ENCODE measurements at places on chromosomes 2 and 18.

- DNase-seq, result no peak
Observed at GRCh38 chr2:112794131-112794733, 9.9 kb upstream of the IL1A start.

- peak; percentile 92 for DNase-seq
Observed at GRCh38 chr2:46306330-46306751, 9.1 kb downstream of the EPAS1 start.

- DNase-seq, result peak; percentile 7
Observed at GRCh38 chr2:236014408-236015131, 153.6 kb downstream of the GBX2 start.

GRCh38 chr2:68900496-68901198 lies 29.4 kb upstream of the BMP10 start:
- DNase-seq, result no peak

DNA sequence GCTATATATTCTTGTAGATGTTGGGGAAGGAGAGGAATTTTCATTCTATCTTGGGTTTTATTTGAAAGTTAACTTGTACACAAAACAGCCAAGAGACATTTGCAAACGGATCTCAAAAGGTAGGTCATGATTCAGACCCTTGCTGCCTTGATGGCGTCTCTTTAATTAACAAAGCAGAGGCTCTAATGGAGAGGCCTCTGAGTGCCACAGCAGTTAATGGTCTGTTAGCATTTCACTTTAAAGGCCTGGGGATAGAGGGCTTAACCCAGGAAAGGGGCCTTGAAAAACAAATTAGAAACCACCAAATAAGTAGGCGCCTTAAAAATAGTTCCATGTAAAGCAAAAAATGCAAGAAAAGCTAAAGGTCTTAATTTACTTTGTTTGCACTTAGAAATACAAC lies 836.9 kb upstream of the CELF4 start:
- DNase-seq, result no peak

DNA sequence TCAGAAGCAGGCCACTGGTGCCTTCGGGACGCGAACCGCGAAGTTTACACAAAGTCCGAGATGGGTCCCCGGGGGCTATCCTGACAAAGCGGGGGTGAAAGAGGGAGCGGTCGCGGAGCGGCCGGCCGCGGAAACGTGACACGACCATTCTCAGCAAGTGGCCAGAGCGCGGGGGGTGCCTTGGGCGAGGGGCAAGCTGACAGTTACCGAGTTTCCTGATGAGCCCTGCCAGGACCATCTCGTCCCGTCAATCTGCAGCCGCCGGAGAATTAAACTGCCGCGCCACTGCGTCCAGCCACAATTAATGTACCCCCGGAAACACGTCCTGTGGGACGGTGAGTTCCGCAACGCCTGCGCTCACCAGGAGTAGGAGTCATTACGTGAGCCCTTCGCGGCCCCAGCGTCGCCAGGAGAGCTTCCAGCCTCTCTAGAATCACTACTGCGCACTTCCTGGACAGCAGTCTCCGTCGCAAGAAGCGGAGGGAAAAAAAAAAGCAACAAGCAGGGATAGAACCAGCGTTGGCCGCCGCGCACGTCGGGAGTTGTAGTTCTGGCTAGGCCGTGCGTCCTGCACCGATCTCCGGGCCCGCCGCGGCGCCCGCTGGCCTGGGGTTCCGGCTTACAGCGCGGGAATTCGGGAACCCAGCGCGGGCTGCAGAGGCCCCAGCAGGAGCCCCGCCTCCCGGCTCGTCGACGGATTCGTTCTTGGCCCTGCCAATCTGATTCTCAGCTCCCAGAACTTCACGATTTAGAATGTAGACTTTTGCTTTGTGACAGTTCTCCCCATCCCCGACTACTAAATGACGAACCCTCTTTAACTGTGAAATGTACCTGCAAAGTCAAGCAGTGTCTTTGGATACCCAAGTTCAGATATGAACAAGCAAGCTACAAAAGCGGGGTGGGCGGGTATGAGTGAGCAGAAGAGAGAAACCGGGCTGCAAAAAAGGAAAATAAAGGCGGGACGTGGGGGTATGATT lies at the start of gene RTTN:
RTTN (minus strand) TSS at position 267 of the 977 bp plus-strand sequence; CDS start at position 238, 29 bp downstream.
- DNase-seq, result peak; percentile 96

GRCh38 chr2:26483957-26484565 lies 6.1 kb upstream of the OTOF start:
- no peak for DNase-seq

- no peak for DNase-seq
Observed at GRCh38 chr18:44232500-44232899, 448.2 kb upstream of the SETBP1 start.

DNA sequence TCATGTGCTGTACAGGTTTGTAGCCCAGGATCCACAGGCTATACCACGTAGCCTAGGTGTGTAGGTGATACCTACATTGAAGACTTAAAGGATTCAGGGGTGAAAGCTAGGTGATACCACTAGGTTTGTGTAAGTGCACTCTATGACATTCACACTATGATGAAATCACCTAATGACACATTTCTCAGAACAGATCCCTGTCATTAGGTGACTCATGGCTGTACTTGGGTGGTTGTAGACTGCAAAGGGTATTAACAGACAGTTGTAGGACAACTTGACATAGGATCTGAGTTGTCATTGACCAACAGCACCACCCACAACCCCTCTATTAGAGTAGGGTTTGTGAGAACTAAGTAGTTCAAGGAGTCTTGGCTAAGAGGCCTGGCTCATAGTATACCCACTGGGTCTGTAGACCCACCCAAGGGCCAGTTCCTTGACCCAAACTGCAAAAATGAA lies 27.7 kb upstream of the SMCHD1 start:
- DNase-seq, result no peak

DNA sequence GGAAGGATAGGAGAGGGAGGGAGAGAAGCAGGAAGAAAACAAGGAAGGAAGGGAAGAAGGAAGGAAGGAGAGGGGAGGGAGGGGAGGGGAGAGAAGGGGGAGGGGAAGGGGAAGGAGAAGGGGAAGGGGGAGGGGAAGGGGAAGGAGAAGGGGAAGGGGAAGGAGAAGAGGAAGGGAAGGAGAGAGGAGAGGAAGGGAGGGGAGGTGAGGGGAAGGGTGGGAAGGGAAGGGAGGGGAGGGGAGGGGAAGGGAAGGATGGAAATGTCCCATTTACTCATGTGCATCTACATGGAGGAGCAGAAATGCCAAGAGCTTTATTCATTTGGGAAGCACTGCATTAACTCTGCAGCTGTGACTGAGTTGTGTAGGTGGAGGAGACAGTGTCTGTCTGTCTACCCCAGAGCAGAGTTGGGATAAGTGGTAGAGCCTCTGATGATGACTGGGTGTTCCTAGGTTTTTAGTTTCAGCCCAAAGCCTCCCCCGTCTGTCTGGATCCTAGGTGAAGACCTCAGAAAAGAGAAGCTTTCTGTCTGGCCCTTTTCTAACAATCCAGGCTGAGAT lies 131.3 kb downstream of the COL6A3 start:
- DNase-seq, result no peak

DNA sequence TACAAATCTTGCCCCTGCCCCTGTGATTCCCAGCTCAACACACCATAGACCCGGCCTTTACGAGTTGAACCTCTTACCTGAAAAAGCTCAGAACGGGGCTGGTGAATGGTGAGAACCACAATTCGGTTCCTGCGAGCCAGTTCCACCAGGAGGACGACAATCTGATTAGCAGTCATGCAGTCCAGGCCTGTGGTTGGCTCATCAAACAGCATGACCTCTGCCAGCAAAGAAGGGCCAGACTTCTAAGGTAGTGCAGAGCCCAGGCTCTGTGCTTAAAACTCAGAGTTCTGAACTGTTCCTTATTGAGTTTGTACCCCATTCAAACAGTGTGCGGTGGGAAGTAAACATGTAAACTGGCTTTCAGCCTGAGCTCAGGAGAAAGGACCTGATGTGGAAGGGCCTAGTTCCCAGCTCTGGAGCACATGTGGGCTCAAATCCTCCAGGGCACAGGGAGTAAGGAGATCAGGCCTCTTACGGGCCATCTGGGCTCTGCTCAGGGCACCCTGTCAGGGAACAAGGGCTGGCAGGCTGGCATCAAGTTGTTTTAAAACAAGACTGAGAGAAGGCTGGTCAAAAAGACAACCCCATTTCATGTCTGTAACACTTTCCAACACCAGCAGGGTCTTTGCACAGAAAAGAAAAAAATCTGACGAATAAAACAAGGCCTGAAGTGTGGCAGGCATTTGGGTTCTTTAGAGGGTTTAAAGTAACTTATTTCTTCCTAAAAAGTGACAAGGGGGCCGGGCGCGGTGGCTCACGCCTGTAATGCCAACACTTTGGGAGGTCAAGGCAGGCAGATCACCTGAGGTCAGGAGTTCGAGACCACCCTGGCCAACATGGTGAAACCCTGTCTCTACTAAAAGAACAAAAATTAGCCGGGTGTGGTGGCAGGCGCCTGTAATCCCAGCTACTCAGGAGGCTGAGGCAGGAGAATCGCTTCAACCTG lies 12.1 kb downstream of the ABCG5 start:
- no peak for DNase-seq

DNA sequence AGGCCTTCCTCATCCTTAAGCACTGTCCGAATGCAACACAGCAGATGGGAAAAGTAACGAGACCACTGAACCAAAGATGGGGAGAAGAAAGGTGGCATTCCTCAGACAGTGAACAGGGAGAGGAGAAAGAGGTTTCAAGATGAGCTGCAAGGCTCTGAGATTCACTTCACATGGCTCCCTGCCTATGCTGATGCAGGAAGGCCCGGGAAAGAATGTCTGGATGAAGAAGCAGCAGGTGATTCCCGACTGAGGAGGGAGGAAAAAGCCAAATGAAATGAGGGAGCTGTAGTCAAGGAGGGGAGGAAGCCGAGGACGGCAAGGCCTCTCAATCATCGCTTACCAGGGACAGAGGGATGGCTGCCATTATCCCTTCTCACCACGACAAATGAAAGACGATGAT lies 98.5 kb upstream of the BOD1L2 start:
- DNase-seq, result no peak

GRCh38 chr2:64164629-64165028 lies 20.4 kb upstream of the PELI1 start:
- DNase-seq, result no peak

GRCh38 chr2:64404002-64404731 lies 49.8 kb upstream of the LGALSL start:
- peak; percentile 95 for DNase-seq

DNA sequence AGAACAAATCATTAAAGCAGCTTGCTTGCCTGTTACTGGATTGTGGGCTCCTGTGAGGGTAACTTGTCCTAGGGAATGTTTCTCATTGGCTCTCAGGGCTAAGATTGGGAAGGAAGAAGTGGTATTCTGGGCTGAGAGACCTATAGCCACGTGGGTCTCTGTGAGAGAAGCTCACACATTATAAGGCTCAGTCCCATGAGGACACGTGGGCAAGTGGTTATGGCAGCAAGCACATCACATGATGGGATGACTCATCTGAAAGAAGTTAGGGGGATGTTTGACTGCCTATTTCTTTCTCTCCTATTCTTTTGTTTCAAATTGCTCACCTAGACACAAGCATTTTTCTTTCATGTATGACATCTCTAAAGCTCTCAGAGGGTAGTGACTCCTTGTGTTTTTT lies 418.0 kb upstream of the ST6GAL2 start:
- no peak for DNase-seq

DNA sequence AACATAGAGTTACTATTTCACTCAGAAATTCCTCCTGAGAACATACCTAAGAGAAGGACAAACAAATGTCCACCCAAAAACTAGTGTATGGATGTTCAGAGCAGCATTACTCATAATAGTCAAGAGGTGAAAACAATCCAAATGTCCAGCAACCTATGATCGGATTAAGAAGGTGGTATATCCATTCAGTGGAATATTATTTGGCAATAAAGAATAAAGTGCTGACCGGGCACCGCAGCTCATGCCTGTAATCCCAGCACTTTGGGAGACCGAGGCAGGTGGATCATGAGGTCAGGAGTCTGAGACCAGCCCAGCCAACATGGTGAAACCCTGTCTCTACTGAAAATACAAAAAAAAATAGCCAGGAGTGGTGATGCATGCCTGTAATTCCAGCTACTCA lies 182.8 kb upstream of the AGAP1 start:
- DNase-seq, result no peak

DNA sequence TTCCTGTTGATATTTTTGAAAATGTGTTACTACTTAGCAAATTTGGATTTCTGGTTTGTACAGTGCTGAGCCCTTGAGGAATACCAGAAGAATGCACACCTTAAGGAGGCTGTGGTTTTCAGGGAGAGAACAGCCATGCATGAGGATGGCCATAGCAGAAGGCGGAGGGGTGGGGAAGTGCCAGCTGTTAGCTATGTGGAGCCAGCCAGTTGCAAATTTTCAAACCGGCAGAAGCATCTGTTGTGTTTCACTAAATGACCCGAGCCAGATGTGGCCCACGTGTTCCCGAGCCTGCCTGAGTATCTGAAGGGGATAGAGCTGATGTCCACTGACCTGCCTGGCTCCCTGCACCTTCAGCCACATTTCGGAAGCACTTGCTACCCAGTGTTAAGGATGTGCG lies 16.4 kb upstream of the RBM44 start:
- DNase-seq, result no peak

- no peak for DNase-seq
Observed at GRCh38 chr2:12106440-12107080, 360.1 kb downstream of the LPIN1 start.

DNA sequence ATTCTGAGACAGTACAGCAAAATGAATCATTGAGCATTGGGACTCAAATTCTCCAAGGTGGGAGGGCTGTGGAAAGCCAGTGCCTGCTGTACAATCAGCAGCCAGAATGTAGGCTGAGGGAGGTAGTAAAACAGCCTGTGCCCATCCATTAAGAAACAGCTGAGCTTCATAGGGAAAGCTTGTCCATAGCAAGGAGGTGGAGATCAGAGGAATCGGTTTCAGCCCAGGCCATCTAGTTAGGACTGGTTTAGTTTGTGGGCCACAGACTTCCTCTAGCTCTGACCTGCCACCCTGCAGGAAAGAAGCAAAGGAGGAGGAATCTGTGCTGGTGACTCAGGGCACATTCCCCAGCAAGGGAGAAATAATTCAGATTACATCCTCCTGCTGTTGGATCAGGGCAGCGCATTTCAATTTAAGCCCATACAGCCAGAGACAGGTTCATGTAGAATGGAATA lies 333.4 kb downstream of the SETBP1 start:
- DNase-seq, result peak; percentile 72

GRCh38 chr2:238435752-238436096 lies 9.0 kb downstream of the ASB1 start:
- no peak for DNase-seq

DNA sequence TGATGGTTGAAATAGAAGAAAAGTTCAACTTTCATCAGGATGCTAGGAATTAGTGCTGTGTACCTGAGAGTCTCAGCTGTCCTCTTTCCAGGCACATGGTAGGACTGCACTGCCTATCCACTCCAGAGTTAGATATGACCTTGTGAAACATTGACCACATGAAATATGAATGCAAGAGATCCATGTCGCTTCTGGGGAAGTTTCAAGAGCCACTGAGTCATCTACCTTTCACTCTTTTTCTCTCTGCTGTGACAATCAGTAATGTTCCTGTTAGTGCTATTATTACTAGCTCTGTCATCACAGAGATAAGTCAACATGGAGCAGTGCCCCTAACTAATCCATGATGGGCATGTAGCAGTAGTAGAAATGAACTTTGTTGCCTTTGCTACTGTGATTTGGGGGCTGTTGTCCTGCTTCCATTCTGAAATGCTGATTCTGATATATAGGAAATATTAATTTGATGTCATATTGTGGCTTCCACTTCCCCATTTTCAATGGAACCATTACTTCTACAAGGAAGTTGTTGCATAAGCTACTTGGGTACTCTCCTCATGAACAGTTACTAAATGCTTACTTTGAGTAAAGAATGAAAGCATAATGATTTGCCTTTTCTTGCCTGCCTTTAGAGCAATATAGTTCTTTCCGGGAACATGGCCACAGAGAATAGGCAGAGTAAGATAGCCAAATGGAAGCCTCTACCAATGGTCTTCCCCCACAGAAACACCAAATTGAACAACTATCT lies 192.8 kb upstream of the ZNF521 start:
- DNase-seq, result no peak
